Activated T-cell treated with anti-CD3 and anti-CD28 coated beads, Interleukin-2, amount 50 U/mL, for 24 hours (primary cell): ENCODE measurements at places on chromosomes 3 and 15.
A peak's percentile ranks its signal among the peaks of the same experiment; 100 is the strongest.

GRCh38 chr15:89303986-89304385 is 30.6 kb downstream of the POLG start:
- H3K4me1 ChIP-seq = peaks cover 15% of the 10 kb centered on the region
- DNase-seq = no peak
- H3K27me3 ChIP-seq = no peaks in the 10 kb centered on the region
- no peak overlapping the region for H3K27ac ChIP-seq
- H3K36me3 ChIP-seq = peaks cover 94% of the 10 kb centered on the region

- no peak overlapping the region for H3K4me3 ChIP-seq
- H3K4me1 ChIP-seq = peaks cover 31% of the 10 kb centered on the region
- H3K36me3 ChIP-seq = no peaks in the 10 kb centered on the region
- no peak for DNase-seq
- H3K27ac ChIP-seq = no peak overlapping the region
Observed at GRCh38 chr3:105527949-105528348, 161.2 kb downstream of the ALCAM start.

- no peaks in the 10 kb centered on the region for H3K4me1 ChIP-seq
- no peak overlapping the region for H3K27ac ChIP-seq
- H3K4me3 ChIP-seq = no peak overlapping the region
- no peaks in the 10 kb centered on the region for H3K27me3 ChIP-seq
- DNase-seq = no peak
Observed at GRCh38 chr3:20984594-20985205, 766.3 kb downstream of the ZNF385D start.

DNA sequence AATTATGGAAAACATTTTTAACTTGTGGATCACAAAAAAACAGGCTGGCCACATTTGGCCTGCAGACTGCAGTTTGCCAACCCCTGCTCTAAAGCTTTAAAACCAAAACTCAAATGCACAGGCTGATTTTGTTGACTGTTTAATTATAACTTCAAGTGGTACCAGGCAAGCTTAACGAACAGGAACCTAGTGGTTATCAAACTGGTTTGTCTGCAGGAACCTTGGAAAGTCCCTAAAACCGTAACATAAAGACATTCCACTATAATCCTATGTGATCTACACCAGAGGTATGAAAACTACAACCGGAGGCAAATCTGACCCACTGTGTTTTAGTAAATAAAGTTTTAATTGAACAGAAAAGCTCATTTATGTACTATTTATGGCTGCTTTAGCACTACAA is 52.4 kb downstream of the TBL1XR1 start:
- H3K4me3 ChIP-seq = peak overlapping the region; percentile 16
- H3K36me3 ChIP-seq = peaks cover 39% of the 10 kb centered on the region
- peak overlapping the region; percentile 87 for H3K27ac ChIP-seq
- peaks cover 82% of the 10 kb centered on the region for H3K4me1 ChIP-seq

- DNase-seq = no peak
- H3K27ac ChIP-seq = no peak overlapping the region
- no peak overlapping the region for H3K4me3 ChIP-seq
- no peaks in the 10 kb centered on the region for H3K36me3 ChIP-seq
- H3K27me3 ChIP-seq = no peaks in the 10 kb centered on the region
- no peaks in the 10 kb centered on the region for H3K4me1 ChIP-seq
Observed at GRCh38 chr3:122331886-122332285, 6.8 kb downstream of the CSTA start.

- no peaks in the 10 kb centered on the region for H3K27me3 ChIP-seq
- H3K27ac ChIP-seq = no peak overlapping the region
- H3K4me3 ChIP-seq = no peak overlapping the region
- peaks cover 16% of the 10 kb centered on the region for H3K36me3 ChIP-seq
Observed at GRCh38 chr15:77417602-77418001, 2.3 kb downstream of the PEAK1 start.

DNA sequence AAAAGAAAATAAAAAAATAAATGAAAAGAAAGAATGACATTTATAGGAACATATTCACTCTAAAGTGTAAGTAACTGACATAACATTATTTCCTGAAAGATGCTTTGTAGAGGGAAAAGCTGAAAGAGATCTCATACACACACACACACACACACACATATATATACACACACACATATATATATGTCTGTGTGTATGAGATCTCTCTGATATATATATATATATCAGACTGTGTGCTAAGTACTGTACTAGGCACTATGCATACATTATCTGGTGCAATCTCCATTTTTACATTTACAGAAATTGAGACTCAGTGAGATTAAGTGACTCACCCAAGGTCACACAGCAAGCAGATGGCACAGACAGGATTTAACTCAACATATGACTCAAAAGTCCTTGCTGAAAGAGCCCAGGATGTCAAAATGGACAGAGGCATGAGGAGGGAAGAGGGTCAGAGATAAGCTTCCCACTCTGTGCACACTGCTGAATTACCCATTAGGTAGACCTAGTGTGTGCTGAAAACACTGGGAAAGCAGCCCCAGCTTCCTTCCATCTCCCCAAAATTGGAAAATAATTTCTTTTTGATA is 15.0 kb downstream of the BHLHE40 start:
- H3K27me3 ChIP-seq = no peaks in the 10 kb centered on the region
- peaks cover 38% of the 10 kb centered on the region for H3K4me1 ChIP-seq
- no peaks in the 10 kb centered on the region for H3K36me3 ChIP-seq
- peak overlapping the region; percentile 81 for H3K27ac ChIP-seq

GRCh38 chr15:62403164-62403809 is 238.2 kb upstream of the C2CD4B start:
- no peak for DNase-seq
- no peak overlapping the region for H3K27ac ChIP-seq
- H3K4me3 ChIP-seq = no peak overlapping the region
- H3K4me1 ChIP-seq = no peaks in the 10 kb centered on the region

GRCh38 chr3:13493867-13494441 is 13.8 kb downstream of the HDAC11 start:
- no peak for DNase-seq
- peaks cover 4% of the 10 kb centered on the region for H3K36me3 ChIP-seq
- H3K27me3 ChIP-seq = no peaks in the 10 kb centered on the region

DNA sequence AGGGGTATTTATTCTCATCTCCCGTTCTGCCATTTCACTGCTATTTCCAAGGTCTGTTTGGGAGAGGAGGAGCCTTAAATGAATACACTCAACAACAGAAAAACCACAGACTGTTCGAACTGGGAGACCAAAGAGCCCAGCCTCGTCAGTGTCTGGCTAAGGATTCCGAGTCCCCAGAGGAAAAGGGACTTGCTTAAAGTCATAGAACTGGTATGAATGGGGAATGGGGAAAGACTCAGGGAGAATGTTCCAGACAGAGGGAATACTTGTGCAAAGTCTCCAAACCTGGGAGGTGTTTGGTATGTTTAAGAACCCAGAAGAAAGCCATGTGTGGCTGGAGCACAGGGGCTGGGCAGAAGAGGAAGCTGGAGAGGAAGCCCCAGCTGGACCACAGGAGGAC is 46.9 kb downstream of the FAM43A start:
- no peak overlapping the region for H3K4me3 ChIP-seq
- DNase-seq = no peak
- peaks cover 20% of the 10 kb centered on the region for H3K27me3 ChIP-seq
- no peak overlapping the region for H3K27ac ChIP-seq

DNA sequence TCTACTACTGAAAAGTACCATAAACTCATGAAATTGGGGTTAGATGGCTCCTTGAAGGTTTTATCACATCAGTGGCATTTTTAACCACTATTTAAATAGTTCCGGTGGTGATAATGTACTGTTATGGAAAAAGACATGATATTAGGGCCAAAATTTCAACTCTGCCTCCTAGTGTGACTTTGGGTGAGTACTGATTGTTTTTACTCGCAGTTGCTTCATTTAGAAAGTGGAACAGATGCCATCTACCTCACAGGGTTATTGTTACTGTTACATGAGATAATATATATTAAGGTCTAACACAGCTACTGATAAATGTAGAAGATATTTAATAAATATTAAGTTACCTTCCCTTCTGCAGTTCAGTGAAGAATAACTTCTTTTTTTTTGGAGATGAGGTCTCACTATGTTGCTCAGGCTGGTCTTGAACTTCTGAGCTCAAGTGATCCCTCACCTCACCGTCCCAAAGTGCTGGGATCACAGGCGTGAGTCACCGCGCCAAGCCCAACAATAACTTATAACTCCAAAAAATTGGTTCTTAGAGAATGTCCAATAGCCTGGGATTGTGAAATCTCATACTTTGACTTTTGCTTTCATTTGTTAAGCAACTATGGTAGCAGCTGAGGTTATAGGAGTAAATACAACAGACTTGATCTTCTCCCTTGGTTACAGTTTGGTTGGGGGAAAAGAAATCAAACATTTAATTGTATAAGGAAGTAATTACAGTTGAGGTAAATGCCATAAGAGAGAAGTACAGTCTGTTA is 48.3 kb downstream of the MEF2A start:
- H3K27me3 ChIP-seq = no peaks in the 10 kb centered on the region
- H3K36me3 ChIP-seq = no peaks in the 10 kb centered on the region
- peak overlapping the region; percentile 6 for H3K27ac ChIP-seq
- no peak for DNase-seq

DNA sequence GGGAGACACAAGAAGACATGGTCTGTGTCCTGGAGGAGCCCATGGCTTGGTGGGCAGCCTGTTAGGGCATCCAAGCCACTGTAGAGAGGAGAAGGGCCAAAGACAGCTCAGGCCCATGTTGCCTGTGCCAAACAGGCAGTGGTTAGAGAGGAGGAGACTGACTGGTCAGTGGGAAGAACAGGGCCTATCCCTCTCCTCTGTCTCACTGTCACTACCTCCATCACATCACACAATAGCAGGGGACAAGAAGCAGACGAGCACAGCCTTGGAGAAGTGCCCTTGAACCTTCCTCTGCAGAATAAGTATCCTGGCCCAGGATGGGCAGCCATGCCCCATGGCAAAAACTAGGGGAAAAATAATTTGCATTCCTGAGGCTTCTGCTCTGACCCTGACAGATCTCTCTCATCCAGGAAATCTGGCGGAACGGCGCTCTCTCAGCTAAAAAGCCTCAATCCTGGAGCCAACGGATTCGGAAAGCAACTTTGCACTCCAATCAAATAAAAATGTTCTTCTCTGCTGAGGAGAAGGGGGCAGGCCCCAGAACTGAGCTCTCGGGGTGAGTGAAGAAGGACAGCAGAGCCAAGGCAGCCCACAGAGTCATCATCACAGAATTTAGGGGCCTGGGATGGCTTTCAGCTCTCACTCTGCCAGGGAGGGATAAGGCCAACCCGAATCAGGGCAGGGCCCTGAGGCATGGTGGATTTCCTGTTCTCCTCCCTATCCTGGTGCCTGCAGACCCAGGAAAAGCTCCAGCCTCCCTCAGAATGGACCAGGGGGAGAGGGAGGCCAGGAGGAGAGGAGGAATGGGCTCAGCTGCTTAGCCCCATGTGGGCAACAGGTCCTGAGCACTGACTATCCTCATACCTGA is 1.6 kb downstream of the SHF start:
- peak overlapping the region; percentile 34 for H3K27ac ChIP-seq
- peaks cover 40% of the 10 kb centered on the region for H3K4me1 ChIP-seq
- H3K36me3 ChIP-seq = no peaks in the 10 kb centered on the region
- DNase-seq = no peak
- no peaks in the 10 kb centered on the region for H3K27me3 ChIP-seq

GRCh38 chr15:40563426-40563825 is 1.4 kb downstream of the CCDC32 start:
- peaks cover 65% of the 10 kb centered on the region for H3K4me1 ChIP-seq
- H3K36me3 ChIP-seq = peaks cover 45% of the 10 kb centered on the region
- H3K4me3 ChIP-seq = peak overlapping the region; percentile 97
- H3K27ac ChIP-seq = peak overlapping the region; percentile 26

GRCh38 chr3:179949412-179949811 is 87.3 kb downstream of the PEX5L start:
- H3K4me3 ChIP-seq = no peak overlapping the region
- no peaks in the 10 kb centered on the region for H3K4me1 ChIP-seq
- no peak overlapping the region for H3K27ac ChIP-seq
- H3K27me3 ChIP-seq = peaks cover 11% of the 10 kb centered on the region

- H3K27me3 ChIP-seq = peaks cover 94% of the 10 kb centered on the region
- H3K27ac ChIP-seq = no peak overlapping the region
- no peak overlapping the region for H3K4me3 ChIP-seq
- no peaks in the 10 kb centered on the region for H3K36me3 ChIP-seq
- no peaks in the 10 kb centered on the region for H3K4me1 ChIP-seq
- DNase-seq = no peak
Observed at GRCh38 chr3:147398813-147399534, 7.4 kb downstream of the ZIC4 start.

DNA sequence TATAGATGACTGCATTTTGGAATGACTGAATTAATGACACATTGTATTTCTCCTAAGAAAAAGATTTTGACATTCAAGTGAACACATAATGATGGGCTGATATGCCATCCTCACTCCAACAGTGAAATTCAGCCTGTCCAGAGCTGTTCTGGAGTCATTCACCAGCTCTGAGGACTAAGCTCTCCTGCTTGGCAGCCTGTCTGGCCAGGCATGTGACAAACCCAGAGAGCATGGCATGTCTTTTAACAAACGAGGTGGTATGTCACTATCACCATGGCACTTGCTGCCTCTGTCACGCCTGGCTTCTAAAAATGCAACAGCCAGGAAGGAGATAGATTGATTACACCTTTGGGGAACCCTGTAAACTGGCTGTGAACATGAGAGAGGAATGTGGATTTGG is 1.4 kb downstream of the ACTC1 start:
- no peak overlapping the region for H3K27ac ChIP-seq
- no peak for DNase-seq
- peaks cover 79% of the 10 kb centered on the region for H3K27me3 ChIP-seq
- no peaks in the 10 kb centered on the region for H3K4me1 ChIP-seq
- no peaks in the 10 kb centered on the region for H3K36me3 ChIP-seq

GRCh38 chr3:100030346-100030745 is 84.0 kb downstream of the FILIP1L start:
- peak overlapping the region; percentile 53 for H3K27ac ChIP-seq
- peaks cover 17% of the 10 kb centered on the region for H3K4me1 ChIP-seq
- H3K4me3 ChIP-seq = no peak overlapping the region
- no peak for DNase-seq
- H3K36me3 ChIP-seq = peaks cover 23% of the 10 kb centered on the region

- no peak overlapping the region for H3K27ac ChIP-seq
- H3K36me3 ChIP-seq = no peaks in the 10 kb centered on the region
- H3K27me3 ChIP-seq = no peaks in the 10 kb centered on the region
Observed at GRCh38 chr3:78041486-78041885, 1001.6 kb downstream of the ROBO2 start.

DNA sequence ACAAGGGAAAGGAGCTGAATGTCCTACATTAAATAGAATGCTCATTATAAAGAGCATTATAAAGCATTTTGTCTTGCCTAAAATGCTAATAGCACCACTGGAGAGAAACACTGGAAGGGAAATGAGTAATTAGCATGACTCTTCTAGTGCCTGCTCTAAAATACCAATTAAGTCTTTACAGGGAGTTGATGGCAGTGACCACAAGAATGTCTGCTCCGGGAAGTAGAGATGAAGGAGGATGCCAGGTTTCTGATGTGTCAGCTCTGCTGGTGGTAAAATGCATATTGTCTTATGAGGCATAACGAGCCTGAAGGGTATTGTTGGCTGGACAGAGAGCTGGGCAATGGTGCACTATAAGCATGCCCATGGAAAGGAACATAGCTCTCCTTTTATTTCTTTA is 49.5 kb downstream of the MYLK start:
- H3K27ac ChIP-seq = no peak overlapping the region
- no peak overlapping the region for H3K4me3 ChIP-seq
- H3K36me3 ChIP-seq = no peaks in the 10 kb centered on the region
- DNase-seq = no peak
